DMS53 (cell line): ENCODE measurements at places on chromosomes 12 and 14.

DNA sequence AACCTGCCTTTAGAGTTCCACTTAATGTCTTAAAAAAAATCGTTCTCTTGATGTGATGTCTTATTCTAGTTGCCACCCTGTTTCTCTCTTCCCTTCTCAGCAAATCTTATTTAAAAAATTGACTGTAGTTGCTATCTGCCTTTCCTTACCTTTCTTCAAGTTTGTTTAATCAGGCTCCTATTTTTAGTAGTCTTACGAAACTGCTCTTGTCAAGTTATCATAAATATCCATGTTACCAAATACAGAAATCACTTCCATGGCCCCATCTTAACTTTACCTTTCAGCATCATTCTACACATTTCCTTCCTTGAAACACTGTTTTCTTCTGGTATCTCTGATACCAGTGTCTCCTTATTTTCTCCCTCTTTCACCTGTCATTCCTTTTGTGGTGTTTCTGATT is 227.3 kb downstream of the ERC1 start:
- DNase-seq = no peak

GRCh38 chr12:75447691-75448393 is 32.7 kb upstream of the GLIPR1 start:
- DNase-seq = no peak

DNA sequence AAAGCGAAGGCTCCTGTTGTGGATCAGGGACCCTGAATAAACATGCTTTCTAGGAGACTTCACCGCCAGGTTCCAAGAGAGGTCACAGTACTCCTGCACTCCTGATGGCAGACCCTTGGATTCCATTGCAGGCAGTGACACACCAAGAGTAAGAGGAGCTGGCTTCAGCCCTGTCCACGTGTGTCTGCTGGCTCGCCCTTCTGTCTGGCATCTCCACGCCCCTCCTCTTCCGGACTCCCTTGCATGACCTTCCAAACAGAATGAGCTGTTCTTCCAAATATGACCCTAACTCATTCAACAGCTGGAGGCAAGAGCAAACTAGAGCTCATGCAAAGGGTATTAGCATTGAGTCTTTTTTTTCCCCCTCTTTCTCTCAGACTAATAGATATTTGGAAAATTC is 233.0 kb upstream of the PLEKHG7 start:
- DNase-seq = no peak

GRCh38 chr14:36672095-36672494 is 10.4 kb downstream of the PAX9 start:
- DNase-seq = no peak

DNA sequence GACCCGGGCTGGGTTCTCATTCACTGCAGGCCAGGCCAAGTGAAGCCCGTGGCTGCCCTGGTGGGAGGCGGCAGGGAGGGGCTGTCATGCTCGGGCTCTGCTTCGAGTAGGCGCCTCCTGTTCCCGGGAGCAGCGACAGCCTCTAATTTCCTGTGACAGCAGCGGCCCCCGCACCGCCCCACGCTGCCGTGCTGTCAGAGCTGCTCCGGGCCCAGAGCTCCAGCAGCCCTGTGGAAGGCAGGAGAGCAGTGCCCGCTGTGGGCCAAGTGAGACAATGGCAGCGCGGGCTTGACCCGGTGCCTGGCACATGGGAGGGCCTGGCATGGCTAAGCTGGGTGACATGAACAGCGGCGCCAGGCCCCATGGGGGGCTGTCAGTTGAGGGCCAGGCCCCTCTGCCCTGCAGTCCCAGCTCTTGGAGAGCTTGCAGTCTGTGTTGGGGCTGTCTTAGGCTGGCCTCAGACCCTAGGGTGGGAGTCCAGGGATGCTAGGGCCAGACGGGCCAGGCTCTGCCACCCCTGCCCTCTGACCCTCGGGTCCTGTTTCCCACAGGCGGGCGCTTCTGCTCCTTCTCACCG is 5.1 kb downstream of the TRMT61A start:
- no peak for DNase-seq

DNA sequence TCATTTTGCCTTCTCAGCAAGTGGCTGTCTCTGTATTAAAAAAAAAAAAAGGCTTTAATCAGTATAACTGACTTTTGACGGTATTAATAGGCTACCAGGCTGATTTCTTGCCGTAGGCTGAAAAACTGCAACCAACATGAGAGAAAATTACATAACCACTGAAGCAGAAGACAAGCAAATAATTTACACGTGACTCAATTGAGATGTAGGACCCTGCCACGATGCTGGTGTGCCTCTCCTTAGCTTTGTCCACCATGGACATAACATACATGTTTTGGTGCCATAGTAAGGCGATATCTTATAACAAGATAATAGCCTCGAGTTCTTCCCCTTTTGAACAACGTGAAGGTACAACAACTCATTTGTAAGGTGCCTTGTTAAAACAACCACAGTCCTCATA is 88.7 kb upstream of the GRIP1 start:
- no peak for DNase-seq

DNA sequence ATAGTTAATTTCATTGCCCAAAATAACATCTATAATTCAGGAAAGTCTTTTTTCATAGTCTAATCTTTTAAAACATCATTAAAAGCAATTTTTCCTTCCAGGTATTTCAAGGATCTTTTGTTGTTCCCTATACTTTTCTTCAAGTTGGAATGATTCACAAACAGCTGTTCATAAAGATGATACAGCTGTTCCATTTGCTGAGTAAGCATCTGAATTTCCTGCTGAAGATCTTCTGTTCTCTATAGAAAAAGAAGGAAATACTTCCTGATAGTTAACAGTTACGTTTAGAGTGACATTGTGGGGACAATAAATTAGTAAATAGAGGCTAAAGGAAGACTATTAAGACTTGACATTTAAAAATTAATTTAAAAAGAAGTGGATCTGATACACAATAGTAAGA is 30.3 kb upstream of the ESR2 start:
- DNase-seq = peak; percentile 55

DNA sequence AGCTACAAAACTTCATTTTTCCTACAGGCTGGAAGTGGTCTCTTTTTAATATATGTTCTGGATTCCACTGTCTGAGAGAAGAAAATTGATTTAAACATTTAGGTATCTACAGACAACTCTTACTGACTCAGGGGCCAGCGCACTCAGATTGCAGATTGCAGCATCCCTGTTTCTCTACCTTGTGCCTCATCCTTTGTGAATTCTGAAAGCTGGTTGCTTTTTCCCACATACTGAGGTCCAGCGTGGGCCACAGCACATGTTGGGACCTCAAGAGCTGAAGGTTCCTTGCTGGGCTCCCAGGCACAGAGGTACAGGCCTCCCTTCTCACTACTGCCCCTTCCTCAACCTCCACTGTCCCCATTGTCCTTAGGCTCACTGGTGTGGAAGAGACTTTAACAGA is 101.7 kb upstream of the CCDC175 start:
- no peak for DNase-seq

DNA sequence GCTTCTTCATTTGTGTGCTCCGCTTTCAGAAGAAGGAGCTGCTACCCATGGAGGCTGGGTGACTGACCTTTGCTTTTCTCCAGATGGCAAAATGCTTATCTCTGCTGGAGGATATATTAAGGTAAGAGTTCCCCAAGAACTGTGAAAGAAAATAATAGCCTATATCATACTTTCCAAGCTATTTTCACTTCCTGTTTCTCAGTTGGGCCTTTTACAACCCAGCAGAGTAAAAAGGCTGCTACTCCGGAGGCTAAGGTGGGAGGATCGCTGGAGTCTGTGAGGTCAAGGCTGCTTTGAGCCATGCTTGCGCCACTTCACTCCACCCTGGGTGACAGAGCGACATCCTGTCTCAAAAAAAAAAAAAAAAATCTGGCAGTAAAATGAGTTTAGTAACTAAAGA is 82.1 kb downstream of the APAF1 start:
- no peak for DNase-seq

DNA sequence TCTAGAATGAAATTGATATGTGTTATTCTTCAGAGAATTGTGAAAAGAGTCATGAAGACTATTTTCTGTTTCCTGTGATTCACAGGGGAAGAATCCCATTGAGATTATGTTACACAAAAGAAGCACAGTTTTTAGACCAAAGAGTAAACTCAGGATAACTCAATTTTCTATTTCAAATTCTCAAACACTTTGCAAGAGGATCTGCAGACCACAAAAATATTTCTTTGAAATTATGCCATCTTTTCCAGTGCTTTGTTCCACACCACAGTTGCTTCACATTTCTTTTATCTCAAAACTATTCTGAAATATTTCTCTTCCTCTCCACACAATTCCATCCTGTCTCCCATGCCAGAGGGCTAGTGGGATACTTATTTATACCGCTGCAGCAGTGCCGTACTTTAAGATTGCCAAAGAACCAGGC is 188.9 kb upstream of the FOXG1 start:
- DNase-seq = no peak

- no peak for DNase-seq
Observed at GRCh38 chr12:87511371-87511770, 517.8 kb downstream of the C12orf50 start.

GRCh38 chr14:74140374-74140850 is 55.7 kb downstream of the LIN52 start:
- DNase-seq = peak; percentile 18

DNA sequence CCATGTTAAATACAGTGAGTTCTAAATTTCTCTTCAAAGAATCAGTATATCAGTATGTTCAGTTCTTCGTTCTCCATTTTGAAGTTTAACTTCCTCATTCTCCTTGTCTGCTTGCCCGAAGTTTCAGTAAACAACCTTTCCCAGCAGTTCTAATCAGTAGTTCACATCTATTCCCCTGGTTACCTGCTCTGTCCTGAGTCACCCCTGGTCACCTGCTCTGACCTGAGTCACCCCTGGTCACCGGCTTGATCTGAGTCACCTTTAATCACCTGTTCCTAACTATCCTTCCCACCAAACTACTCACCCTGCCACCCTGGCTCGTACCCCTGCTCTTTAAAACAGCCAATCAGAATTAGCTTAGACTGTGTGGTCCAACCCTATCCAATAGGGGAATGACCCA is 9.4 kb upstream of the OR10G3 start:
- DNase-seq = peak; percentile 6

- DNase-seq = peak; percentile 18
Observed at GRCh38 chr14:30657606-30658163, 35.6 kb downstream of the SCFD1 start.

GRCh38 chr14:88825503-88825902 is 1.1 kb downstream of the TTC8 start:
- no peak for DNase-seq

GRCh38 chr14:81246461-81247270 is 25.9 kb upstream of the GTF2A1 start:
- DNase-seq = no peak

DNA sequence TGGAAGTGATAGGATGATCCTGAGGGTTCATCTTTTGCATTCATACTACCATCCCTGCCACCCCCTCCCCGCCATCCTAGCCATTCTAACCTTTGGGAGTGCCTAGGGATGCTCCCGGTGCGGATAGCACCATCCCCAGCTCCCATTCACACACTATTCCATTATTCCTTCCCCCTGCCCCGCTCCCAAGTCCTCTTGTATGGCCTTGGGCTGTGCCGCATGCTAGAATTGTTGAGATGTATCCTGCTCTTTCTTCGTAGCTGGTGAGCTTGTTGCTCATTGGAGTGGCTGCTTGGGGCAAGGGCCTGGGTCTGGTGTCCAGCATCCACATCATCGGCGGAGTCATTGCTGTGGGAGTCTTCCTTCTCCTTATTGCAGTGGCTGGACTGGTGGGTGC is 644 bp downstream of the TSPAN31 start:
- DNase-seq = peak; percentile 75

GRCh38 chr14:60093606-60094005 is 1.9 kb downstream of the PCNX4 start:
- no peak for DNase-seq

- DNase-seq = peak; percentile 54
Observed at GRCh38 chr12:76274420-76275083, 73.7 kb downstream of the BBS10 start.

DNA sequence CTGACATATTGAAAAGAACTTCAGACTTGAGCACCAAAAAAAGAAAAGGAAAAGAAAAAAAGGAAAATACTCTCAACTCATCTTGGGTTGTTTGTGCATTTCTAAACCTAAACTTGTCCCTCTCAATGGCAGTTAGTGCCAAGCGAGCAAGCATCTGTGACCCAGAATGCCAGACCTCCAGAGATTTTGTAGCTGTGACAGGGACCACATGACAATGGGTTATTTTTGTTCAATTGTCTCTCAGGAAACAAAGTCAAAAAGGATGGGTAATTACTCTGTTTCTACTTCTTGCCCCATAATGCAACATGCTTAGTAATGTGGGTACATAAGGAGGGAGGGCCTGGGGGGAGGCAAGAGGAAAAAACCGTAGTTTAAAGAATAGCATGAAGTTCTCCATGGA is 285.7 kb upstream of the RTL1 start:
- DNase-seq = no peak

DNA sequence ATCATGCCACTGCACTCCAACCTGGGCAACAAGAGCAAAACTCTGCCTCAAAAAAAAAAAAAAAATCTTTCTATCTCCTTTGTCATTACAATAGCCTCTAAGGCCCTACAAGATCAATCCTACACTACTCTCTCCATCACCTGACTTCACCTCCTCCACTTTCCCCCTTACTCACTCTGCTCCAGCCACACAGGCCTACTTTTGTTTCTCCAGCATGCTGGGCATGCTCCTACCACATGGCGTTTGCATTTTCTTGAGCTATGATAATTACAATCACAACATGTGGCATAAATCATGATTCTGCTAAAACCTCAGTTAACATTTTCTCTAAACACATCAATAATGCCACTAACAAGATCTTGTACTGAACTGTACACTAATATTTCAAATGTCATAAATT is 7.8 kb downstream of the PPP1R13B start:
- DNase-seq = no peak

- DNase-seq = no peak
Observed at GRCh38 chr14:74712499-74713394, at the start of the genes AREL1 and FCF1. TSS of gene AREL1 (minus strand) at chr14:74713080. CDS start at chr14:74685615, 27,465 bp downstream. TSS of gene FCF1 (plus strand) at chr14:74713144. CDS start at chr14:74713198, 54 bp downstream.

GRCh38 chr12:46523863-46524770 is 151.5 kb upstream of the SLC38A2 start:
- peak; percentile 51 for DNase-seq

DNA sequence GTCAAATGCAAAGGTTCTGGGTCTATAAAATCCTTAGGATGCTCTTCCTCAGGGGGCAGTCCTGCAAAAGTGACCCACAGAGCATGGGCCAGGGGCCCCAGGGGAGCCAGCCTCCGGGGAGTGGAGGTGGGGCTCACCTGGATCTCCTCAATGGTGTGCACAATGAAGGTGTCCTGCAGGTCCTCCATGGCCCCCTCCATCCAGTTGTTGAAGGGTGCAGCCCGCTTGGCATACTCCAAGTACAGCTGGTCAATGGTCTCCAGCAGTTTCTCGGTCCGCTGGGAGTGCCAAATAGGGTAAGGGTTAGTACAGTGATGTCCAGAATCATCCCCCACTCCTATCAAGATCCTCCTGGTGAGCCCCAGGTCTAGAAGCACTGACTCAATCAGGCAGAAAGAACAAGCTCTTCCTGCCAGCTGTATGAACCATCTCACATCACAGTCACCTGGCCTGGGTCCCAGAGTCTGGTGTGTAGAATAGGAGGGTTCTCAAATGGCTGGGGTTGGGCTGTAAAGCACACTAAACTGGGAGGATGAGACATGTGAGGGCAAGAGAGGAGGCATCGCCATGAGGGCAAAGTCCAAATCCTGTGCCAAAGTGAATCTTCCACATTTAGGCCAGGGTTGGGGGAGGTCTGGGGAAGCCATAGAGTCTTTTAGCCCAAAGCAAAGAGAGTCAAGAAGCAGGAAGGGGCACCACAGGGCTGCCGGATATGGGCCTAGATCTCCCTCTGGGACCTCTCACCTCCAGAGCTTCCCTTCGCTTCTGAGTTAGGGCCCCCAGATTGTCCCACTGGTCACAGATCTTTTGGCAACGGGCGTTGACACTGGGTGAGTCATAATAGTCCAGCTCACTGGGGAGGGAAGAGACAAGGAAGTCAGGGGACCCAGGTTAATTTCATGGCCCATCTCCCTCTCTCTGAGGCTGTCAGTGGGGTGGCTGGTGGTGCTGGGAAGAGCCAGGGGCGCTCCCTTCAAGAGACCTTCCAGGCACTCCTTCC is 91.5 kb upstream of the ZFP36L1 start:
- peak; percentile 80 for DNase-seq
